ENCODE measurements at places on chromosomes 3 and 15.

DNA sequence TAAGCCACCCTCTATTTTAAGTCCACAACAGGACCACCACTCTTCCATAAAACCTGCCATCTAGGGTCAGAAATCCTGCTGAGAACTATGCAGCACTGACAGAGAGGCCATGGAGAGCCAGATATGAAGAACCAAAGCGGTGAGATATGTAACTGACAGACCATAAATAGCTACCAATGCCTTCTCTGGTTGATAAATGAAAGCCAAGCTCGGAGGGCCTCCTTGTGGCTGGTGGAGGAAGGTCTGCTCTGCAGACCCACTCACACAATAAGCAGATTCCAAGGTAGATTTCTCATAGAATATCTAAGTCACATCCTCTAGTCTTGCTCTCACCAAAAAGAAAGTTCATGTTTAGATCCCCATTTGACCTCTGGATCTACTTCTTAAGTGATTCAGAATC lies 38.9 kb downstream of the RYK start:
- DNase-seq: no peak

- DNase-seq: no peak
These were observed 32.2 kb downstream of the COL8A1 start for GRCh38 chr3:99670556-99670950.

DNA sequence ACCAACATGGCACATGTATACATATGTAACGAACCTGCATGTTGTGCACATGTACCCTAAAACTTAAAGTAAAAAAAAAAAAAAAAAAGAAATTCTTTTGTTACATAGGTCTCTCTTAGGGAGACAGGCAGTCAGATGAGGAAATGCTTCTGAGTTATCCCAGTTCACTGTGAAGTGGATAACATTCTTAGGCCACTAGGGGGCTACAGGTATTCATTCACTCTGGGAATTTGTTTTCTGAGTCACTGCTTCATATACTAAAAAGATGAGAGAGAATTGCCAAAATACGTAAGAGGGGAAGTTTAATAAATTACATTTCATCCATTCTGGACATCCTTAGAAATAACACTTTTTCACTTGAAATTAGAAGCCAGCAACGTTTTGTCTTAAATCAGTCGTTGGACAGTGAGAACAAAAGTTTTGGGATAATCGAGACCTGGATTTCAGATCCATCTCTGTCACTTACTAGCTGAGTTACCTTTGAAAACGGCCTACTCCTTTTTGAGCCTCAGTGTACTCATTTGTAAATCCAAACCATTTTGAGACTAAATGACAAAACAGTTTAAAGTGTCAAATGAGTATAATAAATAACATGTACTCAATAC lies 738.4 kb upstream of the ALCAM start:
- peak; percentile 6 for DNase-seq

DNA sequence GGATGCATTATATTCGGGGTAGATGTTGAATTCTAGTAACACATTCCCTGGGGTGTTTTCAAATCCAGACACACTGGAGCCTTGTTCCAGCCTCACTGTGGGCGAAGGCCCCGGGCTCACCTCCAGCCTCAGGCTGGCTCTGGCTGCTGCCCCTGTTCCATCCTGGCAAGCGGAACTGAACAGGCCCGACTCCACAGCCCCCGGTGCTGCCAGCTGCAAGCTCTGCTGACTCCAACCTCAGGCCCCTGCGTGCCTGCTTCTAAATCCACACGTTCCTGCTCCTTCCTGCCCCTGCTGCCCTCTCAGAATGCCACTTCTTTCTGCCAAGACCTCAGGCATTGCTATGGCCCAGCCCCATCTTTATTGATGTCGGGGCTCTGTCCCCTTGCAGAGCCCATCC lies 90.6 kb downstream of the LIPC start:
- DNase-seq: no peak

GRCh38 chr3:33095436-33095835 lies 1.5 kb downstream of the GLB1 start:
- no peak for DNase-seq

DNA sequence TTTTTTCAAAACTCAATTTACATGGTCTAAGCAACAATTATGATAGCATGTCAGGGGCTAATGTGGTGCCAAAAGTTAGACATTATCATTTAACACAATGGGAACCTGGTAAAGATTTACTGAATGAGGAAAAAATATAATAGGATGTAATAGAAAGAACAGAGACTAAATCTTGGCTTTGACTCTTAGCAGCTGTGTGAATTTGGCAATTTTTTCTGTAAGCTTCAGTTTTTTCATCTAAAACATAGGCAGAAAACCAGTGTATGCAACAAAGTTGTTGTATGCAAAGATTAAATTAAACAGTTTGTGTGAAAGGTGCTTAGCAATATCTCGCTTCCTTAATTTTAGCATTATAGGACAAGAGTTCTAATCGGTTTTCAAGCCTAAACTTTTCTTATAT lies 57.6 kb downstream of the ZBTB20 start:
- no peak for DNase-seq

GRCh38 chr15:81321667-81322066 lies 2.3 kb downstream of the STARD5 start:
- DNase-seq: no peak

DNA sequence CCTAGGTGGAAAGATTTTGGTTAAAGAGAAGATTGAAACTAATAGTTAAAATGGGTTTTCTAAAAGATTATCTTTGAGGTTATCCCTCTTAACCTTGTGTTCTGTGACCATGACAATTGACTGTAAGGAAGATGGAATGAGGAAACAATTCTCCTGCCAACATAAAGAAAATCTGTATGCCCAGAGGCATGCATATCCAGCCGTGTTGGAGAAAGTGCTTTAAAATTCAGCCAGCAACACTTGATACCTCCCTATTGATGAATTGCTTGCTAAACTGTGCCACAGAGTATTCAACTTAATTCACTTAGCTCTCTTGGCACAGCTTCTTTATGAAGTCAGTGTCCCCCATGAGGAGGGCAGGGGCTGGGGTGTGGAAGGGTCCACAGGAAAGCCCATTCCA lies 203.5 kb downstream of the UBE2E2 start:
- DNase-seq: no peak

- DNase-seq: no peak
These were observed 21.6 kb downstream of the FSIP1 start for GRCh38 chr15:39761006-39761405.

GRCh38 chr15:73322665-73323373 lies 45.9 kb downstream of the HCN4 start:
- no peak for DNase-seq

DNA sequence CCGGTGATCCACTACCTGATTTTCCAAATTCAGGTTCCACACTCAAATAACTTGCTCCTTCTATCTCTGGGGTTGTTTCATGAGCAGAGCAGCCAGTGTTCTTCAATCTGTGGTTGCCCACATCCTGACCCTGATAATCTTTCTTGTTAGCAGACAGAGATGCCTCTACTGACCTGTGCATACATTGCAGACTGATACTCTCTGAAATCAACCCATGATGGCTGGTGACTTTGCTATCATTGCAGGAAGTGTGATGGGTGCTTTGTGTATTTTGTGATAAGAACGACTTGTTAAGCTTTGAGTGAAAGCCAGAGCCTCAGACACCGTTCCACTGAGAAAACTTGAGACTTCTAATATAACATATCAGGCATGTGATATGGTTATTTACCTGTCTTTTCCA lies 39.9 kb downstream of the GATM start:
- DNase-seq: no peak

DNA sequence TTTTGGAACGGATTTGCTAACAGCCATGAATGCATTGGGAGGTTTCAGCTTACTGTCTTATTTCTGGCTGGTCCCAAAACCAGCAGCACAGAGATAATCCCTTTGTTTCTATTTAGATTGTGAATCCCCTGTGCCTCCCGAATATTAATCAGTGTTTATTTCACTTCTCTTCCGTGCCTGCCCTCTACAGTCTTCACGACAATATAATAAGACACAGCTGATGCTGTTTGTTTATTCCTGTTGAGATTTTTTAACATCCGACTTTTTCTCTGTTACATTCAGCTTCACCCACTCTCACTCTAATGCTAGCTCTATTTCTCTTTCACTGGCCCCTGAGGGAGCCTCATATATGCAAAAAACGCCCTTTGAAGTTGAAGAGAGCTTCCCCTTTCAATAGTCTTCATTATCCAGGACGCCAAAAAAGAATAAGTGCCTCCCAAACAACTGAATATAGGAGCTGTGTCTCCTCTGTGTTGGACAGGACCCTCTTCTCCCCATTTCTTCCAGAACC lies 995.3 kb downstream of the ROBO2 start:
- DNase-seq: no peak

GRCh38 chr3:129738172-129738571 lies 131.7 kb upstream of the PLXND1 start:
- no peak for DNase-seq

GRCh38 chr3:160486459-160486869 lies 36.9 kb upstream of the TRIM59 start:
- no peak for DNase-seq

DNA sequence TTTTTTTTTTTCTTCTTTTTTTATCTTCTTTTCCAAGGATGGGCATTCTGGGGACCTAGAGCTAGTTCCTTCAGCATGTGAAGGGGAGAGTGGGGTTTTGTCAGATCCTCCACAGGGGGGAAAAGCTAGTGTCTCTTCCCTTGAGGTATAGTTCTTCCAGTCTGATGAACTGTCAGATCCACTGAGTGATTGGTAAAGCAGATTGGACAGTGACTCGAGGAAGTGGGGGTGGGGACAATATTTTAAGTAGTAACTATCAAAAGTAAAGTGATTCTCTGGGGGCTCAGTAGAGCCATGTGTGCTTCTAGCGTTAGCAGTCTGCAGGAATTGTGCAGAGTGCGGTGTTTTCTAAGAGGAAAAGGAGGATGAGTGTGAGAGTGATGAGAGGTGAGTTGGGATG lies 62.0 kb upstream of the TRIM71 start:
- DNase-seq: no peak

DNA sequence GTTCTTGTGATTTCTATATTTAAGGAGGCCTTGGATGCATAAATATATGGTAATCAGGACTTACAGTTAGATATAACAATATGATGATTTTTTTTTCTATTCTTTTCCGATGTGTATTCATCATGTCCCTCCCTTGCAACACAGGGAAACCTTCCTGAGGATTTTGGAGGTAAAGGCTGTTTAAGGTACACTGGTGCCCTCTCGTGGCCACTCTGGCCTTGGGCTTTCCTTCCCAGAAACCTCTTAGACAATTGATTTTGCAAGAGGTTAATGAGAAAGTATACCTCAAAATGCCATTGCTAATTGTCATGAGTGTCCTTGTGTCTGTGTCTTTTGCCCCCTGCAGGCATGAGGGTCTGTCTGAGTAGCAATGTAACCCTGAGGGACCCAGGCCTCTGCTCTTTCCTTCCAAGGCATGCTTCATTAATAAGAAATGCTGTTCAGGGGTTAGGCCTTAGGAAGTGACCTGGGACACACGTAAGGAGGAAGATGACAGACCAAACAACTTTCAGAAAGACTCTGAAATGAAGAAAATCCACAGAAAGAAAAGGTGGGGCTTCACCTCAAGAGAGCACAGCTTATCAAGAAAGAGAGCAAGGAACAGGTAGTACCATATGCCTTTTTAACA lies 70.3 kb upstream of the PPP2R3A start:
- peak; percentile 12 for DNase-seq

GRCh38 chr3:184236033-184236410 lies 6.6 kb downstream of the VWA5B2 start:
- no peak for DNase-seq

DNA sequence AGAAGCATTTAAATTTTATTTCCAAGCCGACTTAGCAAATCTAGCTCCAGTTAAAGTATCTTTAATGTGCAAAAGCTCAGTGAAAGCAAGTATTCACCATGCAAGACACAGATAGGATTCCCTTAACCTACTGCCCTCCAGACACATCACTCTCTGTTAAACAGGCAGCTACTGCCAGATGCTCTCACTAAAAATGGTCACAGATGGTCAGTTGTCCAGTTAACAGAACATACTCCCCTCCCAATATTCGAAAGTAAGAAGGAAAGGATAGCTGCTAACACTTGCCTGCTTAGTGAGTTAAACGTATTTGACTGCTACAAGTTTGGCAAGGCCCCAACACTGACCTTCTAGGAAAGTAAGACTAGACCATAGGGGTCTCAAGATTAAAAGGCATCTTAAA lies 73.7 kb downstream of the PRTG start:
- DNase-seq: no peak

DNA sequence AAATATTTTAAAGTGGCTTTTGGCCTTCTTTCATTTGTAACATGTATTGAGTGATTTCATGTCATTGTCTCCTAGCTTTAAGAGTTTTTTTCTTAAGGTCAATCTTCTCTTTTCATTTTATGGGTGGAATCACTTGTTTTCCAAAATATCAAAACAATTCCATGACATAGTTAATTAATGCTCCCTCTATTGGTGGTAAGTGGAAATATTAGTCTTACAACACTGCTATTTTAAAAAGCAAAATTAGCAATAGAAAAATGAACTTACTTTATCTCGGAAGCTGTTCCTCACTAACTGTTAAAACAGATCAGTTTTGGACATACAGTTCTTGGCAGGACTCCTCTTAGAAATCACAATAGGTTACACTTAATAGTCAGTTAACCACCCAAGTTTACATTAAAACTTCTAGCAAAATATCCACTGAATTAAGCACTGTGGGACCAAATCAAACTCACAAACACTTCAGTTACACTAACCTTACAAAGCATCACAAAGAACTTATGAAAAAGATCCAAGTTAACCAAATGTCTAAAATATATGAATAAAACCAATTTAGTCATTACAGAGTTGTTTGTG lies 42.4 kb downstream of the TIGIT start:
- DNase-seq: no peak

DNA sequence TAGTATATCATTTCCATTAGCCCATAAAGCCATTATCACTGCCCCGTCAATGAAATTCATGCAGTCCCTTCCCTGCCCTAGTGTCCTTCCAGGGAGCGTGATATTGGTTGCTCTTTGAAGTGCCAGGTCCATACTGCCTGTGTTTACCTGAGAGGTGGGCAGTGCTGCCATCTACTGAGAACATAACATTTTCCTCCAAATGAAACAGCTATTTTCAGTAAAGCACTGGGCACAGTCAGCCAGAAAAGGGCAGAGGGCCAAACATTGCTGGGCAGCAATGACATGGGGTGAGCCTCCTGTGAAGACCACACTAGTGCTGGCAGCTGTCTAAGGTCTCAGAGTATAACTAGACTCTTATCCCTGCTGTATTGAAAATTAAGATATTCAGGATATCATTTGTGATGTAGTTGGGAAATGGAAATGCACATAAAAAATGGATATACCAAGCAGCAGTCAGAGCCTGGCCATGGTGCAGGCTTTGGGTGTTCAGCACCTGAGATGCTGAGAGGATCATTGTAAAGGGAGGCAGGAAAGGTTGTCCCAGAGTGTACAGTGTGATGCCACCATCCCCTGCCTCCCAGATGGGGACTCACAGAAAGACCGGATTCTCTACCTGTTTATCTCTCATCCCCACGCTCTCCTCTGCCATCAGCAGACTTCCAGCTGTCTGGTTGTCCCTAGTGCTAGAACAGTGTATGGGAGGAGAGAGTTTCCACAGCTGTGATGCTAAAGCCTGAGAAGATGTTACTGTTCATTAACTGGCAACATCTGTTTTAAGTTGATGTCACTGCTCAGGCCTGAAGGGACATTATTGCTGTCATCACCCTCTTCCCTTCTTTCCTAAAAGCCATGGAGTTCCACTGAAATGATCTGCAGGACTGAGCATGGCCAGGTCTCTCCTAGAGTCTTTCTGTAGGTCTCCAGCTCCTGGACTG lies 108.8 kb downstream of the ARNT2 start:
- no peak for DNase-seq

GRCh38 chr15:78032671-78033070 lies 44.8 kb downstream of the TBC1D2B start:
- DNase-seq: no peak
